ENCODE measurements at places on chromosomes 16 and 17. TPM values are rescaled to one million over a fixed set of nuclear protein-coding genes. Genes with fewer than 3 reads are reported as not detected.

KCNJ18 gene
- total RNA-seq, result not detected

NHLRC4 gene
- total RNA-seq, result 0.05 TPM

NLRC3 gene
- total RNA-seq, result not detected

MAPT gene
- total RNA-seq, result 0.05 TPM

KRT25 gene
- not detected for total RNA-seq

ADAMTS18 gene
- total RNA-seq, result 0.13 TPM

DRC3 gene
- 1.6 TPM for total RNA-seq

PLLP gene
- total RNA-seq, result not detected

TMEM235 gene
- not detected for total RNA-seq

HOXB5 gene
- 0.80 TPM for total RNA-seq

CDK5R1 gene
- 39.6 TPM for total RNA-seq

GRCh38 chr17:61459939-61460718 lies 7.9 kb downstream of the TBX4 start:
- no peak for DNase-seq

GRCh38 chr16:11793840-11794239 lies 3.2 kb downstream of the ZC3H7A start:
- peak; percentile 24 for DNase-seq

- no peak for DNase-seq
These were observed 4.2 kb downstream of the SLC6A2 start for GRCh38 chr16:55660026-55660425.

DNA sequence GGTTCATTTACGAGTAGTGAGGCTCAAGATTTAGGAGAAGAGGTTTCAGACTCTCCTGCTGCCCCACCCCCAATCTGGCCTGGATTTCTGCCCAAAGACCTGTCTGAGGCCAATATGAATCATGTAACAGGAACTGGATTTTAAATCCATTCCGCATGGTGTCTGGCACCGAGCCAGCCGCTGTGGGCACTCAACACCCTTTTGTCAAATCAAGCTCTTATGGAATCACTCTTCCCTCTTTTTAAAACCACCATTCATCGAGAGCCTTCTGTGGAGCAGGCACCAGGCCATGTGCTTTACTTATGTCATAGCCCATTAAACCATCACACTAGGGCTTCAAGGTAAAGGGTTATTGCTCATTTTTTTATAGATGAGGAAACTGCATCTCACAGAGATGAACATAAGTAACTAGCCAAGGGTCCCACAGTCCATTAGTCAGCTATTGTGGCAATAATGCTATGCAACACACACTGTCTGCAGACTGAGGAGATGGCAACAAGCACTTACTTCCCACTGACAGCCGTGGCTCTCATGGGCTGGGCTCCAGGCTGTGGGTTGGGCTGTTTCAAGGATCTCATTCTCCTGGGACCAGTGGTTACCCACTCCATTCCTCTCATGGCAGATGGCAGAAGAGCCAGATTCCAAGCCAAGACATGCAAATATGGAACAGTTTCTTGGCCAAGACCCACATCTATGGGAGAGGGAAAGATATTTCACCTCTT lies 93.6 kb downstream of the WSCD1 start:
- DNase-seq, result peak; percentile 96

DNA sequence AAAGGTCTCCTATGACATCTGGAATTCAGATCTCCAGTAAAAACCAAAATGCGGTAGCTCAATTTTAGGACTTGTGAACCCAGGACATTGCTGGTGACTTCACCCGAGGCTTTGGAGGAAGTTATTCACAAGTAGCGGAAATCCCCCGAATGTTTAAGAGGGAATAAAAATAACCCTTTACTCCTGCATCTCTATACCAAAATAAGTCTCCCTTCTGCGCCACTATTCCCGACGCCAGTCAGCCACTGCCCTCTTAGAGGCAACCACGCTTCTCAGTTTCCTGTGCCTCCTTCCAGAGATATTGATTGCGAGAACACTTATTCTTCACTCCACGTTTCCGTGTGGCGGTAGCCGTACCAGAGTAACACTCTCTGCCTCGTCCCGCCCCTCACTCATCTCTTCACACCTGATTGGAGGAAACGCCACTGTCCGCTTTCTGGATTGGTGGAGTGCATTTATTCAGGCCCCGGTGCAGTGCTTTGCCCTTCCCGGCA lies 27.4 kb downstream of the EMP2 start:
- no peak for DNase-seq

- no peak for DNase-seq
These were observed 15.5 kb downstream of the DYNC1LI2 start for GRCh38 chr16:66735891-66736290.

GRCh38 chr16:76276745-76277438 lies at the start of gene CNTNAP4:
TSS of gene CNTNAP4 (plus strand) at chr16:76277401. CDS start at chr16:76277663, 262 bp downstream.
- DNase-seq, result no peak

DNA sequence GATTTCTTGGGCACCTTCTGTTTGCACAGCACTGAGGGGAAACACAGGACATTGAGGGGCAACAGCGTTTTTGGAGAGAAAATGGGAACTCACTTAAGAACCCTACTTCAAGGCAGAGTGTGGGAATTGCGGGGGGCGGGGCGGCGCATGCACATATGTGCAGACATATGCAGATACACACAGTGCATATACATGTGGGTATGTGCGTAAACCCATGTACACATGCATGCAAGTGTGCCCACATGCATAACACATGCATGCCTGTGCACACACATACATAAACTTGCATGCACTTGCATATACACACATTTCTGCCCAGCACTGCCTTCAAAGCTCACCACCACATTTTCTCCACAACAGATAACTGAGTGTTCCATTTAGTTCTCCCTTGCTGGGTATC lies 32.4 kb downstream of the NLRC5 start:
- no peak for DNase-seq

- no peak for DNase-seq
These were observed 59.2 kb downstream of the CNGB1 start for GRCh38 chr16:57911743-57912142.

GRCh38 chr17:80117491-80118401 lies 16.4 kb downstream of the GAA start:
- no peak for DNase-seq

GRCh38 chr17:65042946-65043345 lies 13.6 kb downstream of the GNA13 start:
- DNase-seq, result no peak

GRCh38 chr17:10777890-10778289 lies 26.0 kb downstream of the TMEM238L start:
- no peak for DNase-seq

DNA sequence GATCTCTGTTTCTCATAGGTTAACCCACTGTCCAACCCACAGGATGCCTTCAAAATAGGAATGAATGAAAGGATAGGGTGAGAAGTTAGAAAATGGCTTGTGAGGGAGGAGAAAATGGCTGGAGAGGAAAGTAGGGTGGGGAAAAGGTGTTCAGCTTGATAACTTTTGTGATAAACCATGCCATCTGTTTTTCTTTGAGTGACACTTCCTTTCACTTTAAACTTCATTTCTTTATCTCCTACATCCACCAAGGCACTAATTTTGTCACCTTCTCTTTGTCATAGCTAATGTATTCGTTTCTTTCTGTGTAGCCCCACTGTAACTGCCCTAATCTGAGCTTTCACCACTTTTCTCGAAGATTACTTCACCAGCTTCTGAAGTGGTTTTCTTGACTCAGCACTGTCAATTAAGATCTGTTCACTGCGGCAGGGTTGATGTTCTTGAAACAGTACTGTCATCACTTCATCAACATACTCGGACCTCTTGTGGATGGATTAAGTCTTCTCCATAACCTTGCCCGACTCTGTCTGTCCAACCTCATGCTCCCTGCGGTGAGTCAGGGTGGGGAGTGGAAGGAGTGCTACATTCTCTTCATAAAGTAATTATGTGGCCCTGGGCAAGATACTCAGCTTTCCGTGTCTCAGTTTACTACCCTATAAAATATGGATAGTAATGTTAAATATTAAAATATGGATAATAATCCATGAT lies 5.5 kb upstream of the KRT10 start:
- DNase-seq, result no peak

- DNase-seq, result no peak
These were observed 15.4 kb upstream of the TMEM92 start for GRCh38 chr17:50258647-50259476.

DNA sequence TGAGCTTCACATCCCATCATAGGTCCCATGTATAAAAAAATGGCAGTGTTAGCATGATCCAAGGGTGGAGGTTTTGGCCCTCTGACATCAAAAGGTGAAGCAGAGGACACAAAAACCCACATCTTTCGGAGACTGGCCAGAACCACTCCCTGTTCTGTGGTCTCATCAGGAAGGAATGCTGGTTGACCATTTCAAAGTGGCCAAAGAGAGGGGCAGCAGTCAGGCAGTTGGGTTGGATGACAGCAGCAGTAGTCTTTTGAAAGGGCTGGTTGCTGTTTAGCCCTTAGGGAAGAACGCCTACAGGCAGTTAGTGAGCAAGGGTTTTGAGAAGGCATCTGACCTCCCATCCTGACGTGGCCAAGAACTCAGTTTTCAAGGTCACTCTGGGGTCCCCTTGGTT lies 40.5 kb downstream of the LCMT1 start:
- peak; percentile 95 for DNase-seq

DNA sequence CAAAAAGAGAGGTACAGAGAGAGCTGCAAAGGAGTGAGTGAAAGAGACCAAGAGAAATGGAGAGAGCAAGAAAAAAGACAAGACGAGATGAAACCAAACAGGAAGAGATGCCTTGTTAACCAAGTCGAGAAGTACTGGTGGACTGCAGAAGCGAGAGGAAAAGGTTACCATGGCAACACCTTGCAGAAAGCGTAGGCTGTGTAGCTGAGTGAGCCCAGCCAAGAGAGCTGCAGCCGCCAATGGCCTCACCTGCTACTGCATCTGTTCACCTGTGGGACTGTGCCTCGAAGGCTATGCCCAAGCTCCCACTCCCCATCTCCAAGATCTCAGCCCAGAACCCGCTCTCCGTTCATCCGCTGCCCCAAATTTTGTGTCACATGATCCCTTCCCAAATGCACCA lies 161.3 kb downstream of the SLC39A11 start:
- no peak for DNase-seq

DNA sequence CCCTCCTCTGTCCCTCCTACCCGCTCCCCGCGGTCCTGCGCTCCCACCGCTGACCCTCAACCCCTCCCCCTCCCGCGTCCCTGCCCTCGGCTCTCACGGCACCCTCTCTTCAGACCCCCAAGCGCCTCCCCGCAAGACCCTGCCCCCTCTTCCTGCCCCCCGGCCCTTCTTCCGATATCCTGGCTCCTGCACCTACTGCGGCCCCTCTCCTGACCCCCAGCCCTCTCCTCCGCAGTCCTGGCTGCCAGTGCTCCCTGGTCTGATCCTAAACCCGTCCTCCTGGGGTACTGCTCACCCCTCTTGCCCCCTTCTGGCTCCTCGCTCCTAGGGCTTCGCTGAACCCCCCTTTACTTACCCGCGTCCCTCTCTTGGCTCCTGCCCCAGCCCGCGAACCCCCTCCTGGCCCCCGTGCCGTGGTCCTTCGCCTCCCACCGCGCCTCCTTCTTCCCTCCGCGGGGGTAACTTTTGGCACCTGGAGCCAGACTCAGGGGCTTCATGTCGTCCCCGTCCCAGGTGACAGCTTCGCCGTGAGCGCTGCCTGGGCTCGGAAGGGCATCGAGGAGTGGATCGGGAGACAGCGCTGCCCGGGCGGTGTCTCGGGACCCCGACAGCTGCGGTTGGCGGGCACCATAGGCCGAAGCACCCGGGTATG lies 839 bp downstream of the NKD1 start:
- no peak for DNase-seq

DNA sequence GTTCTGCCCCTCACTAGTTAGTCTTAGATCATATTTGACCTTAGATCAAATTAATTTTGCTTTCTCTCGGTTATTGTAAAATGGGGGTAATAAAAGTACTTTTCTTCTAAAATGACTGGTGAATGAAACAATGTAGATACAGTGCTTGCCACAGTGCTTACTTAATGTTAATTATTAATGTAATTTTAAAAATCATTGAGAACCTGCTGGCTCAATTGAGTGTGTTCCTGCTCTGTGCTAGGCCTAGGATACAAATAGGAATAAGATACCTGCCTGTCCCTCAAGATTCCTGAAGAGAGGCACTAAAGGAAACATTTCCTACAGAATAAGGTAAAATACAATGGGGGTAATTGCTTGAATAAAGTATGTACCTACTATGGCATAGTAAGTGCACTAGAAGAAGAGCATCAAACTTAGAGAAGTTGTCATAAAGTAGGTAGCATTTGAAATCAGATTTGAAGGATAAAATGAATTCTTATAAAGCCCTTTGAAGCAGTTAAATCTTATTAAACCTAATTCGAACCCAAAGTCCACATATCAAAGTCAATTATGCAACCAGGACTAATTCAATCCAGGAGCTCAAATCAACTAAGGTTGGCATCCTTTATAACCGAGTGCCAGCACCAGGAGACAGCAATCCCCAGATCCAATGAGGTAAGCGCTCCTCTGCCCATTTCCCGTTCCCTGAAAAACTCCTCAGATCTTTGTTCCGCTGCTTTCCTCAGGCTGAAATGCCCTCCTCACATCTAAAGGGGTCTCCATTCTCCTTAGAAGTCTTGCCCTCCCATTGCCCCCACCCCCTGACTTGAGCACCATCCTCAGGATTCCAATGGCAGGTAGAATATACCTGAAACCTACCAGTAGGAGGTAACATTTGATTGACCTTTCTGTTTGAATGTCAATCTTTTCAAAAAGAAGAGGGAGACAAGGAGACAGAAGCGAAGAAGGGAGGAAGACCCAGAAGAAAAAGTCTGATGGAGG lies 2.4 kb upstream of the MED13 start:
- no peak for DNase-seq

DNA sequence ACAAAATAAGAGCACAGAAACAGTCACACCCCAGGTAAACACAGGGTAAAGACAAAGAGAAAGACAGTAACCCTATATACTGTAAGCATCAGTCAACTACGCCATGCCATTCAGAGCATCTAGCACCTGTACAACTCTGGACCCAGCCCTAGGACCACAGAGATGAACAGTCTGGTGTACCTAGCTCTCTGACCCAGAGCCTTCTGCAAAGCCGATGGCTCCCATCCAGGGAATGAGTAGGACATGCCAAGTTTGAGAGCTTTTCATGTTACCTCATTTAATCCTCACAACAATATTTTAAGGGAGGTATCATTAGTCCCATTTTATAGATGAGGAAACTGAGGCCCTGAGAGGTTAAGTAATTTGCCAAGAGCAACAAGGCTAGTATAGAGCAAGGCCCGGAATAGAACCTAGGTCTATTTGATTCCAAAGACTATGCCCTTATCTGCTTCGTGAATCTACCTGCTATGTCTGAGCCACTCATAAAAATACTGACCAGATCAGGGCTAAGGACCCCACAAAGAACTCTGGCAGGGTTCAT lies 3.4 kb downstream of the LYRM9 start:
- DNase-seq, result no peak

Data from myocyte (in vitro differentiated cells).